ENCODE measurements at places on chromosomes 3 and 15.

DNA sequence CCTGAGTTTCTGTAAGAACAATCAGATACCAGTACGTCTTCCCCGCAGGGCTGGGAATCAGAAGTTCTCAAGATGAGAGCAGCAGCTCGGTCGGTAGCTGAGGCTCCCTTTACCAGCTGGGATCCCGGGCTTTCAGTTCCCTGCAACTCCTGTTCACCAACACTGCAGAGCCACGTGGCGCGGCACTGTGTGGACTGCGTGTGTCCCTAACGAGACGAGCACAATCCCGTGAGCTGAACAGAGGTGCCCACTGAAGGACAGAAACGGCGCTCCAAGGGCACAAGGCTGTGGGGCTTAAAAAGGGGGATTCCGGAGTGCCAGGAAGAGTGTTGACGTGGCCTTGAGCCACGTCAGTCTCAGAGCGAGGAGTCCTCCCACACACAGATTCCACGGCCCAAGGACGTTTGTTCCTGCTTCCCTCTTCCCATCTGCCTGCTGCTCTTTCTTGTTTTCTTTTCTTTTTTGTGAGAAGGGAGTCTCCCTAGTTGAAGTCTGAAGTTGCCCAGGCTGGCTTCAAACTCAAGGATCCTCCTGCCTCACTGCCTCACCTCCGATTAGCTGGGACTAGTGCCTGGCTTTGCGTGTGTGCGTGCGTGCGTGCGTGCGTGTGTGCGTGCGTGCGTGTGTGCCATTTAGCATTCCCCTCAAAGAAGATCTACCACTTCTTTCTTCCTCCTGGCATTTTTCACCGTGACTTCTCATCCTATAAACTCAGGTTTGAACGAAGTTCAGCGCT, 37.1 kb upstream of the RPL35A start:
- DNase-seq: no peak

GRCh38 chr15:88655800-88656488, 17.1 kb downstream of the ISG20 start:
- no peak for DNase-seq

DNA sequence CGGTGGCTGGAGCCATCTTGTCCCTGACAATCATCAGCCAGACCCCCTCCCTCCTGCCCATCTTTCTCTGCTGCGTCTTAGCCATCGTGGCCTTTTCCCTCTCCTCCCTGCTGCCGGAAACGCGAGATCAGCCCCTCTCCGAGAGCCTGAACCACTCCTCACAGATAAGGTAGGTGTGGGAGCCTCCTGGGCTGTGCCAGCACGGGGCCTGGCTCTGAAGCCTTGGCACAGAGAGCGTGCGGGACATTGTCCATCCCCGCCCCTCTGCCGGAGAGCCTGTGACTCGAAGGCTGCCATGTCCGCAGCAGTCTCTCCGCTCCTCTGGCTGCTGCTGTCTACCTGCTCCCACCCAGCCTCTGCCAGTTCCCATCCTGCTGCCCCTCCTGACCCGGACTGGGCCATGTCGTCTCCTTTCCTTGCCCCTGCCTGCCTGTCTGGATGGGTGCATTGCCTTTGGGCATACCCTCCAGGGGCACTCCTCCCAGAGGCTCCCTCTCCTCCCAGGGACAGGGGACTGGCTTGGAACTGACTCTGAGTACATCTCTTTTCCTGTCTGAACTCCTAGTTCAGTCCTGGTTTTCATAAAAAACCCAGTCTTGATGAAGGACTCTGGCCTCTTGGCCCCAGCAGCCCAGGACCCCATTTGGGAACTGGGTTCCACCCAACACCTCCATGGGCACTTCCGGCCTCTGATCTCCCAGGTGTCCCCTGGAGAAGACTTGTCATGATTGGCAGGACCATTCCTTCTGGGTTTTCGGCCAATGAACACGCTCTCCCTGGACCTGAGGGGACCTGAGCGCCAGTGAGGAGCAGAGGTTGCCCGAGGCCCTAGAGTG, 30.0 kb upstream of the XYLB start:
- DNase-seq: no peak

- DNase-seq: no peak
Measured at GRCh38 chr3:14082108-14082657, 42.5 kb downstream of the CHCHD4 start.

- no peak for DNase-seq
Measured at GRCh38 chr3:7207125-7207524, 346.2 kb downstream of the GRM7 start.

- DNase-seq: no peak
Measured at GRCh38 chr15:60389261-60390077, 8.3 kb downstream of the ANXA2 start.

DNA sequence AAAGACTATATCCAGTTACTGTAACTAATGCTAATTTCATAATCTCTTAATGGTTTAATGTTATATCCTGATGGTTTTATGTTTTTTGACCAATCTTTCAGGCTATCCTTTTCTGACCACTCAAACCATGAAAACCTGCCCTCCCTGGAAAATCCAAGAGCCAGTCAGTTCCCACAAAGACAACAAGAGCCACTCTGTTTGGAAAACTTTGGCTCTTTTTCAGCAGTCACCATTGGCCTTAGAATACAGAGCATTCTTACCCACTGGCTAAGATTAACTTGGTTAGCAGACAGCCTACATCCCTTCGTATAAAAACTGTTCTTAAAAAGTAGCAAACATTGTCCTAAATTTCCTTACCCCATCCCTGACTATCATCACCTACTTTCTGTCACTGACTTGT, 32.9 kb downstream of the ALCAM start:
- DNase-seq: no peak

DNA sequence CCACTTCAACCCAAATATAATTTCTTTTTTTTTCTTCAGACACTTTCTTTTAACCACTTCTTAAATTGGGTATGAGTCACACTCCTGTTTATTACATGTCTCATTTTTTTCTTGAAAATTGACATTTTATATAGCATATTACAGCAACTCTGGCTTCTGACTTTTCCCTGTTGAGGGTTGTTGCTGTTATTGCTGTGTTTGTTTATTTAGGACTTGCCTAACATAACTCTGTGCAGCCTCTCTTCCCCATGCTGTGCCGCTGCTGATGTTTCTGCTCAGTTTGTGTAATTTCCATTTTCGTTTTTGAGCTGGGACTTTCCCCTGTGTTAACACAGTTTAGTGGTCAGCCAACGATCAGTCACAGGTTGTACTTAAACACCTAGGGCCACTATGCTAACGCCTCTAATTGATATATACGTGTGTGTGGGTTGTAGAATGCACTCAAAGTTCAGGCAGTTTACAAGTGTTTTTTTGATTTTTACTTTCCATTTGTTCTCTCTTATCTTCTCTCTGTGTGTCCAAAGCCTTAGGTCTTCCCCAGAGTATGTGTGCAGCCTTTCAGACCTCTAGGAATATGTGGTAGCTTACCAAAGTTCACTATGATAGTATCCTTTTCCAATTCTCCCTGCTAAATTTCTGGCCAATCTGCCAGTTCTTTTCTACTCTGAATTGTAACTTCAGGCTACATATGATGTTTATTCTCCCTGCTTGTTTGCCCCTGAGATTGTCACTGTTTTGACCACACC, 337.2 kb downstream of the ZBTB20 start:
- DNase-seq: no peak

GRCh38 chr15:35167675-35168074, 82.6 kb upstream of the NANOGP8 start:
- no peak for DNase-seq

DNA sequence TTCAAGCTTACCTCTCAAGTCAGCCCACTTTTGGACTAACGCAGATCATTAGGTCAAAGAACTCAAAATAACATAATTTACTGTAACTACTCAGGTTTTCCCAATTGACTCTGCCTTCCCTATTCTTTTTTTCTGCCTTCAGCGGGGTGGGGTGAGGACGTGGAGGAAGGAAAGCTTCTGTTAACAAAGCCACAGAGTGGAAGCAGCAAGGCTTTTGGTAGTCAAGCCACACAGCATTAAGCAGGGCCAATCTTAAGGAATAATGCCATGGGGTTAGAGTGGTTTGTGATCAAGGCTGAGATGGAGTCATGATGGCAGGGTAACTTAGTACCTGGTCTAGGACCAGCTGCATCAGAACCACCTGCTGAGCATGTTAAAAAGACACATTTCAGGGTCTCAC, 277.5 kb downstream of the TIGIT start:
- DNase-seq: no peak

DNA sequence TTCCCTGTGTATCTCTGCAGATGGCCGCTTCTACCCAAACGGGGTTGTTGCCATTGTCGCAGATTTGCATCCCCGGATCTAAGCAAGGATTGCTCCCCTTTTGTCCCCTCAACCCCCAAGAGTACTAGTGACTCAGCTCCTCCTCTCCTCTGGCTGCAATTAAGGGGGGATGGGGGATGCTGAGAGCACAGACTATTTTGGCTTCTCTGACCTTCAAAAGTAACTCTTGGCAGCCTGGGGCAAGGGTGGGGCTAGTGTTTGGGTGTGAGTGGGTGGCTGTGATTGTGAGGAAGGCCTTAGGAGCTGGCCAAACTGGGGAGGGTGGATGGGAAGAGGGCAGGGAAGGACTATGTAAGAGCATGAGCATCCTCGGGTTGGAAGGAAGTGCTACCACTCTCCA, 1.2 kb upstream of the MAP1A start:
- no peak for DNase-seq

GRCh38 chr15:31483053-31483985, 156.7 kb downstream of the KLF13 start:
- no peak for DNase-seq

DNA sequence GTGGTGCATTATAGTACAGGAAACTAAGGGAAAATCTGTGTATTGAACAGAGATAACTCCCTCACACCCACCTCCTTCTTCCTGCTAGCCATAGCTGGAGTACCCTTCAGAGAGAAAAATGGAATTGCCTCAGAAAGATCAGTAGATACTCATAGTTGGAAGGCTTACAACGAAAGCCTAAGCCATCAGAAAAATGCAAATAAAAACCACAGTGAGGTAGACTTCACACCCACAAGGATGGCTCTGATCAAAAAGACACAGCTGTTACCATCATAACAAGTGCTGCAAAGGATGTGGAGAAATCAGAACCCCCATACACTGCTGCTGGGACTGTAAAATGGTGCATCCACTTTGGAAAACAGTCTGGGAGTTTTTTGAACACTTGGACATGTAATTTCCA, 7.4 kb upstream of the DLG1 start:
- DNase-seq: no peak

DNA sequence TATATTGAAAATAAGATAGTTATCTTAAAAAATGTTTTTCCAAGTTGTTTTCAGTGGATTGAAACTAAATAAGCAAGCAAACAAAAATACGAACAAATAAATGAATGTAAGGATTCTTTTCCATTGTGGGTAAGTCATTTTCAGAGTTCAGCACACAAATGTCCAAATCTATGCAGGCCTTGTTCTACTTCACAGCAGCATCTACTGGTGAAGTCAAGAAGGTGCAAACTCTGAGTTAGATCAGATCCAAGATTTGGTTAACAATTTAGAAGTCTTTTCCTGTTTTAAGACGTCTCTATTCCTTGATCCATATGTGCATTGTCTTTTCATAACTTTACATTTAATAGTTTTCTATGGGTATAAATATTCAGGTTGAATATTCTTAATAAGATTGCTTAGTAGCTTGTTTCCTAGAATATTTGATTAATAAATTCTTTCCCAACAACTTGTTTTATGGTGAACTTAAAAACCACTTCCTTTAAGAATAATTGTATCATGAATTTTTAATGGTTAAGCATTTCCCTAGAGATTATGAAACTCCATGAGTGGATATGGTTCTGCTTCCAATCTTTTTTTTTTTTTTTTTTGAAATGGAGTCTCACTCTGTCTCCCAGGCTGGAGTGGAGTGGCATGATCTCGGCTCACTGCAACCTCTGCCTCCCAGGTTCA, 10.5 kb downstream of the PTX3 start:
- DNase-seq: peak; percentile 31

Data from D341Med (cell line).